ENCODE measurements at places on chromosomes 3 and 15.
A peak's percentile ranks its signal among the peaks of the same experiment; 100 is the strongest.

- DNase-seq = no peak
These were observed 477.8 kb downstream of the RBMS3 start for GRCh38 chr3:29758434-29759322.

- no peak for DNase-seq
These were observed 954 bp downstream of the SV2B start for GRCh38 chr15:91100814-91101607.

DNA sequence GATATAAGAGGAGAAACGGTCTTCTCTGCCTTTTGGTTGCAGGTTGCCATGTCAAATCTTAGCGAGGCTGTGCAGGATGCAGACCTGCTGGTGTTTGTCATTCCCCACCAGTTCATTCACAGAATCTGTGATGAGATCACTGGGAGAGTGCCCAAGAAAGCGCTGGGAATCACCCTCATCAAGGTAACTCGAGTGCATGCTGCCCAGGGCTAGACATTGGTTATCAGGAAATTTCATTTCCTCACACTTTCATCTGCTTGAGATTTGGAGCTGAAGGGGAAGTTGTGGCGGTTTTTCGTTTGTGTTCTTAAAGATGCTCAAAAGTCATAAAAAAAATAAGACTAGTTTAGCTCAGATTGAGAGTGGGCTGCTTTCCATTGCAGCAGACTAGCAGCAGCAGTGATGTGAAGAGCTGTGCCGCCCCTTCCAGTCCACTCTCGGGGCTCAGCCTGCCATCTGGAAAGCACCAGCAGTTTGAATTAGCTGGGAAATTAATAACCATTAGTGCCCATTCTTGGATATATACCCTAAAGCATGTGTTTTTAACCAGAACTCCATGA, 32.2 kb downstream of the GPD1L start:
- DNase-seq = no peak

DNA sequence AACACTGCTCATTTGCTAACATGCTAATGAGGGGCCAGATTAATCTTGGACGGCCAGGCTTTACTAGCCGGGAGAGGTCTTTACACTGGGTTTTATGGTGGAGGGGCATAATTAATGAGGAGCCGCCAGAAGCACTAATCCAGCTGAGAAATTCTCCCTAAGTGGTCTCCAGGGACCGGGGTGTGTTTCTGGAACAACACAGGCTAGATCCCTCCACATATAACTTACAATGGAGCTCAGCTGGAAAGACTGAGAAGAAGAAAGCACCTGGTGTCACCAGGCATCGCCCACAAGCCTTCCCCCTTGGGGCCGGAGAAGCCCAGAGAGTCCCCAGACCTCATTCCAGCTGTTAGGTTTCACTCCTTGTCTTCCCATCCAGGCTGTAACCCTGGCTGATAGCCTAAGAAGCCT, 127.5 kb downstream of the MEGF11 start:
- no peak for DNase-seq

- no peak for DNase-seq
These were observed 27.1 kb upstream of the OSBPL11 start for GRCh38 chr3:125622381-125622791.

DNA sequence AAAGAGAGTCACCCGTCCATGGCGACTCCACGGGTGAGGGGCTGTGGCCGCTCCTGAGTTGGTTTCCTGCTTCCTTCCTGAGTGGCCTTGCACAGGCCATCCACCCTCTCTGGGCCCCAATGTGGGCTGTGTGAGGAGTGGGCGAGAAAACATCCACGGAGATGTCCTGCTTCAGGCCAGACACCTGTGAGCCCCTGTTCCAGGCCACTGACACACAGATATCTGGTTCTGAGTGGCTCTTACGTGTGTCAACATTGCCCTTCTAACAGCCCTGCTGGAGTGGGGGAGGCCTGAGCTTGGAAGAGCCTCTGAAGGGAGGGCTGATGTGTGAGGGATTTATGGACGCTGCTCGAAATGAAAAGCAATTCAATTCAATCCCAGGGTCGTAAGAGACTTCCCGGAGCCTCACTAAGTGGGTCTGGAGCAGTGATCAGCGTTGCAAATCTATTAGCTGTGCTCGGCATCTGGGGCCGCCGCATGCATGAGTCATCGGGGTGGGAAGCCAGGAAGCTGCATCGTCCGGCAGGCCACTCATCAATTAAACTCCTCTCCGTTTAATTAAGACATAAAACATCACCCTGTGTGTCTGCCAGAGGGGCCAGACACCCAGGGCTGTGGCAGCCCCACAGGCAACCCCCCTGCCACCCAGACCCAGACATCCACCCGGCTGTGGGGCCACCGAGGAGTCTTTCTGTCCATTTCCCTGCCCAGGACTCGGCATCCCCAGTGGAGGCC, 20.0 kb upstream of the PRR23E start:
- no peak for DNase-seq

GRCh38 chr15:42404461-42405235, 45.3 kb downstream of the CAPN3 start:
- DNase-seq = no peak

- DNase-seq = no peak
These were observed 11.6 kb upstream of the VGLL4 start for GRCh38 chr3:11655196-11655928.

DNA sequence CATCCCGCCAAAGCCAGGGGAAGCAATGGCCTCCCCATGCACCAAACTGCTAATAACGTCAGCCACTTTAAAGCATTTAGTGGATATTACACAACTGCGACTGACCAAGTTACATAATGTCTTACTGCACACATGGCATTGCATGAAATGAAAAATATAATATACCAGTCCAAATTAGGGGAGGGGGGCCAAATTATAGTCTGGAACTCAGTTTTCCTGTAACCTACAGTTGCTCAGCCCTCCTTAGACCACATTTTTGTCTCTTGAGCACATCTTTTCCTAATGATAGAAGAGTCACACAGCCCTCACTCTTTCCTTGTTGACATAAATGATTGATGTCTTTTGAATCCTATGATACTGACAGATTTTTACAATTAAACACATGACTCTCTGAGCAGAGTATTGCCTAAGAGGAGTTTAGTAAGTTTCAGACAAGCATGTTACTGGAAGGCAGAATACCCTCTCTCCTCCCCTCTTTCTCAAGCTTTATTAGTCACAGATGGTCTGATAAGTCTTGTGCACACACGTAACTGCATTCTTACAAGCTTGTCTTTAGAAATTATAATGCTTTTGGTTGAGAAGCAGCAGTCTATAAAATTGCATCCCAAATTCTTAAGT, 1.1 kb upstream of the PLD1 start:
- DNase-seq = no peak

DNA sequence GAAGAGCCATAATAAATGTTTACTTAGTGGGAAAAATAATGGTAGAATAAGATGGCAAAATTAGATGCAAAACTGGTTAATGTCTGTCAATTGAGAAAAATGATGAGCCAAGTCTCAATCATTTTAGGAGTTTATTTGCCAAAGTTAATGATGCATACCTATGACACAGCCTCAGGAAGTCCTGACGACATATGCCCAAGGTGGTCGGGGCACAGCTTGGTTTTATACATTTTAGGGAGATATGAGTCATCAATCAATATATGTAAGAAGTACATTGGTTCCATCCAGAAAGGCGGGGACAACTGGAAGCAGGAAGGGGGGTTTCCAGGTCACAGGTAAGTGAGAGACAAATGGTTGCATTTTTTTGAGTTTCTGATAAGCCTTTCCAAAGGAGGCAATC, 31.5 kb downstream of the CLEC3B start:
- no peak for DNase-seq

- DNase-seq = no peak
These were observed 67.7 kb downstream of the CLDN11 start for GRCh38 chr3:170486398-170486797.

DNA sequence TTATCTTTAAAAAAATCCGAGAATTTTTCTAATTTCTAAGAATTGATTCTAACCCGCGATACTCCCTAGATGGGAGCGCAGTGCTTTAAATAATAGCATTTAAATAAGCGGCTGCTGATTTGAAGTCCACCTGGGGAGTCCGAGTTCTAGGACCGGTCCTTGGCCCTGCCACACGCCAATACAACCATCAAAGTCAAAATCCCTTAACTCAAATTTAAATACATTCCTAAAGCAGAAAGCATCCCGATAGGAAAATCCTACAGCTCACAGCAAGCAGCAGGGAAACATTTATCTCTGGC, 508 bp upstream of the ECT2 start:
- DNase-seq = no peak

- DNase-seq = peak; percentile 36
These were observed 868 bp upstream of the TMEM87A start for GRCh38 chr15:42273900-42274701.

DNA sequence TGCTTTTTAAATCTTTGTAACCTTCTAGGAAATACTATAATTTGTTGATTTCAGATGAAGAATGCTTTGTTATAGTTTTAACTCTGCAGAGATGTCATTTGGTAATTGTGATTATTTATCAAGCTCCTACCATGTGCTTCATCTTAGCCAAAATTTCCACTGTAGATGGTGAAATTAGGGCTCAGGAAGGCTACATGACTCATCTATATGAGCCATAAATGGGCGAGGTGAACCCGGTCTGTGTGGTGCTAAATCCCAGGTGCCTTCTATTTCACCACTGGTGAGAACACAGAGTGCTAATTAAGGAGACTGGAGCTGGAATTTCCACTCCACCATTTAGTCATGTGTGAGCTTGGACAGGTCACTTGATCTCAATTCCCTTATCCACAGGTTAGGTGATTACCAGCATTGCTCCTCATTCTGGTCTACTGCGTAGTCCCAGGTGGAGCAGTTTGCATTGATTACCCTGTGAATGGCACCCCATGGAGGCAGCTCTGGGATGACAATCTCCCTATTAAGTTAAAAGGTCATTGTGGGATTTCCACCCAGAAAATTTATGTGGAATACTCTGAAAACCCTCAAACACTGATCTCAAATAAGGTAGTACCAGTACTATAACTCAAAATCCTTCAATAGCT, 2.8 kb upstream of the CCR3 start:
- DNase-seq = no peak

DNA sequence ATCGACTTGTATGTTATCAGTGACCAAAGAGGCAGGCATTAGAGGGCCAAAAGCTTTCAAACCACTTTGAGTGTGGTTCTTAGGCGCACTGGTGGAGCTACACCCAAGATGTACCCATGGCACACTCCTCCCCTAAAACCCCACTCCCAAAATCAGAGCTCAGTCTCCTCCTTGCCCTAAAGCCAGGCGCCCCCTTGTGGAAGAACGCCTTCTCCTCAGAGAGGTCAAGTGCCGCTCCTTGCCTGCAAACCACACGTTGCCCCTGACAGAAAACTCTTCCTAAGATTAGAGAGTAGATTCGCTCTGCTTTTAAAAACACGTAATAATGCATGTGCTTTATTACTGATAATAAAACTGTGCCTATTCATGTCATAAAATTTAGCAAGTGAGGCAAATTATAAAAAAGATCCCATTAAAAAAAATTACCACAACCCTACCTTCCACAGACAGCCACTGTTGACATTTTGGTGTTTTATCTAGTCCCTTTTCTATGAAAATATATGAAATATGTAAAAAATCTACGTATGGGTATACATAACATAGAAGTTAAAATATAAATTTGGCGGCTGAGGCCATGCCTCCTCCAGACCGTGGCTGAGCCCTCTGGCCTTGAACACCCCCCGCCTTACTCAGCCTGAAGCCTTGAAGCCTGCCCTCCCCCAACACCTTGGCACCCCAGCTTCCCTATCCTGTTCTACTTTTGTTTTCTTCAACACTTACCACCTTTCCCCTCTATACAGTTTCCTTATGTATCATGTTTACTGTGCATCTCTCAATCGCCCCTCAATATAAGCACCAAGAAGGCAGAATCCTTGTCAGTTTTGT, 33.5 kb downstream of the BCL2L10 start:
- DNase-seq = peak; percentile 64

DNA sequence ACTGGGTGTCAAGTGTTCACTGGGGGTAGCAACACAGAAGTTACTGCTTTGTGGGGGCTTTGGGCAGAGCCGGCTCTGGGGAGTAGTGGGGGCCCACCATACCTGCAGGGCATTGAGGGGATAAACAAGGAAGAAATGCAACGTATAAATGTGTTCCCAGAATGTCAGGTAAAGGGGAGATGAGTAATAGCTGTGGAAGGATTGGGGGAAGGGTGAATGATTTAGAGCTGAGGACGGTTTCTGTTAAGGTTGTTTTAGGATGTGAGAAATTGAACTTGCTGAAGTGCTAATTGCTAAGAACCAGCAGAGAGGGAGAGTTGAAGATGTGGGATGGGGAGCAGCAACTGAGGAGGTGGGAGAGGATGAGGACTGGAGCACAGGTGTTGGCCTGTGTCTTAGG, 10.7 kb downstream of the SCG5 start:
- no peak for DNase-seq

DNA sequence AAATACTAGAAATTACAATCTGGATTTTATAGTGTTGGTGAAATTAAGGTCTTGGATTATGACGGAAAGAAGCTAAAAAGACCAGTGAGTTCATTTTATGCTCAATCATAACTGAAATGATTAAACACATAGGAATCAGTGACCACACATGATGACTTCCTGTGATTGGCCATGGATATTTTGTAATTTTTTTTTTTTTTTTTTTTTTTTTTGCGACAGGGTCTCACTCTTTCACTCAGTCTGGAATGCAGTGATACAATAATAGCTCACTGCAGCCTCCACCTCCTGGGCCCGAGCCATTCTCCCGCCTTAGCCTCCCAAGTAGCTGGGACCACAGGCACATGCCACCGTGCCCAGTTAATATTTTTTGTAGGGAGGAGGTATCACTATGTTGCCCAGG, 47.4 kb downstream of the PAQR5 start:
- DNase-seq = no peak

DNA sequence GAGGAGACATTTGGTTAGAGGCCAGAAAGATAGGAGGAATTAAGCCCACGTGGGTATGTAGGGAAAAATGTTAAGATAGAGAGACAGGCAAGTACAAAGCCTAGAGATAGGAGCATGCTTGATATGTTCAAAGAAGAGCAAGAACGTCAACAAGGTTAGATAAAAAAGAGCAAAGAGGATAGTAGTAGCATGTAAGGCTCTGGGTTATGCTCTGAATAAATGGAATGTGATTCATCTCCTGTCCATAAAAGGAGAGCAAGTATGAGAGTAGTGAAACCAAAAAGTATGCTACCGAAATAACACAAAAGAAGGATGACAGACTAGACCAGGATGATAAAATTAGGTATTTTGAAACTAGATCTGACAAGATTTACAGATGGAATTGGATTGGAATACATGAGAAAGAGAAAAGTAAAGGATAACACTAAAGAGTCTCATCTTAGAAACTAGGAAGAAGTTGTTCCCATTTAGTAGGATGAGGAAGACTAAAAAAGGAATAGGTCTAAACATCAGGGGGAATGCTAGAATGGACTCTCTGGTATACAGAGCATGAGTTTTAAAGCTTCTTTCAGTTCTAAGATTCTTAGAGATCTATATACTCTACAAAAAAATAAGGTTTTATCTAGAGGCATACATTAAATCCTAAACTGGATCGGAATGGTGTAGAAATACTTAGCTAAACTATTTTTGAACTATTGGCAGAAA, 59.1 kb downstream of the TRPM7 start:
- DNase-seq = no peak

DNA sequence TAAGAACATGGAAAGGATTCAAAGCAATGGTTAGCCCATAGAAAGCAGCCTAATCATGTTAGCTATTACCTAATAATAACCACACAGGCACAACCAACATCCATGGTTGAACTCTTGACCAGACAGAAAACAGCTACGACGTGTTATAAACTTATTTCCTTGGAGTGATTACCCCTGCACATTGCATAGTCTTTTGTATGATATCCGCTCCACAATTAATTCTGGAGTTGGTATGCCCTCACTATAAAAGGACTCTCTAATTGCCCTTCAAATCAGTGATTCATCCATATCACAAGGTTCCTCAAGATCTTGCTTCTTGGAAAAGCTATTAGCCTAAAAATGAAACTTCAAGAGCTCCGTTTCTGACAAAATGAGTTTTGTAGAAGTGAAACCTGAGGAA, 117.9 kb downstream of the SYNPR start:
- no peak for DNase-seq

- DNase-seq = no peak
These were observed 26.7 kb downstream of the CLK3 start for GRCh38 chr15:74642348-74642733.
